ENCODE measurements at places on chromosomes 5 and 9.

DNA sequence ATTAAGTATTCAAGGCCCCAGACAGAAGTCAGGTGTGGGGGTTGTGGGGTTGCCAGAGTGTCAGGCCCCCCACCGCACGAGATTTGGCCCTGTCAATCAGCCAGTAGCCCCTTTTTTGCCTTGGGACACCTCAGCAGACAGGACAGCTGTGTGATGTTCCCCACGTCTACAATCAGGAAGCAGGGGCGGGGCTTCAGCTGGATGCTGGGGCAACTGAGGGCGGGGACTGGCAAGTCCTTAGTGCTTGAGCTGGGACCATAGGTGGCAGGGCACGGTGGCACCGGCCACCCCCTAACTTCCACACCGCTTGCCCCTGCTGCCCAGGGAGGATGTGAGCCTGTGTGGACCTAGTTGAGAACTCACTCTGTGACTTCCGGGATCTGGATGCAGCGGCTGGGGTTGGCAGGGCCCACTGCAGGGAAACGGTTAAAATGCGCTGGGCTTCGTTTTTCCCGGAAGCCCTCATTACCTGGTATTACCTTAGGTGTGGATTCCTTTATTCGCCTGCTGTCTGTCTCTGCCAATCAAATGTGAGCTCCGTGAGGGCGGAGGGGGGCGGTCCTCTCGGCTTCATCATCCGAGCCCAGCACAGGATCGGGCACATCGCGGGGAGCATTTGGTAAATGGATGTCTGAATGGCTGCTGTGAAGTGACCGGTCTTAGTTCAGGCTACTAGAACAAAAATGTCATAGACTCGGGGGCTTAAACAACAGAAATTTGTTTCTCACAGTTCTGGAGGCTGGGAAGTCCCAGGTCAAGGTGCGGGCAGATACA lies 7.5 kb upstream of the GTF3C5 start:
- no peak for DNase-seq

GRCh38 chr5:150304481-150305081 lies 1.9 kb upstream of the ARSI start:
- DNase-seq, result no peak

DNA sequence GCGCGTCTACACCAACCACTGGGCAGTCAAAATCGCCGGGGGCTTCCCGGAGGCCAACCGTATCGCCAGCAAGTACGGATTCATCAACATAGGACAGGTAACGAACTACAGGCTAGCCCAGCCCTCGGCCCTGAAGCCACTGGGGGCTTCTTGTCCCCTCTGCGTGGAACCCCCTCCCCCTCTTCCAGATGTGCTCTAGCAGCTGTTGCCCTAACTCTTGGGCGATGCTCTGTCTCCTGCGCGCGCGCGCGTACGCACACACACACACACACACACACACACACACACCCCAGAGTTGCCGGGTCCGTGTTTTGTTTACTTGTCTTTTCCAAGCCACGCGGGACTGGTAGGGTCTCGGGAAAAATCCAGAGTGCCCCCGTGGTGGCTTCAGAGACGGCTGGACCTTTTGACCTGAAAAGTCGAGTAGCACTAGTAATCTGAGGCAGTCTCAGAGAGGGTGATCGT lies 836 bp downstream of the PCSK5 start:
- DNase-seq, result no peak

DNA sequence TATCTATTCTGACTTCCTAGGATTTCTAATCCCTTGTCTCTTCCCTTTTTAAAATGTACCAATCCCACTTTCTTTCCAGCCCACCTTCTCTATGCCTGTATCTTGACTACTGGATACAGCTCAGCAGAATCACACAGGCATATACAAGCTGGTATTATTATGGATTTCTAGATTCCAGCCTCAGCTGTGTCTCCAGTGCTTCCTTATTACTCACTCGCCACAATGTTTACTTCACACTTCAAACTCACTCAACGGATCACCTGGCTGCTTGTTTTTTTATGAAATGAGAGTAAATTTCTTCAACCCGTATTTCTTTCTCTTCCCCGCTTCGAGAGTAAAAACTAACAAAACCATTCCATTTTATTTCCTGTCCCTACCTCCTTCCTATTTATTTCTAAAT lies 38.8 kb downstream of the CWC27 start:
- no peak for DNase-seq

- DNase-seq, result no peak
Measured at GRCh38 chr5:180668835-180669596, 19.6 kb upstream of the FLT4 start.

- no peak for DNase-seq
Measured at GRCh38 chr9:107807183-107807582, 317.6 kb upstream of the KLF4 start.

- no peak for DNase-seq
Measured at GRCh38 chr9:97553141-97553540, 51.7 kb downstream of the TMOD1 start.

DNA sequence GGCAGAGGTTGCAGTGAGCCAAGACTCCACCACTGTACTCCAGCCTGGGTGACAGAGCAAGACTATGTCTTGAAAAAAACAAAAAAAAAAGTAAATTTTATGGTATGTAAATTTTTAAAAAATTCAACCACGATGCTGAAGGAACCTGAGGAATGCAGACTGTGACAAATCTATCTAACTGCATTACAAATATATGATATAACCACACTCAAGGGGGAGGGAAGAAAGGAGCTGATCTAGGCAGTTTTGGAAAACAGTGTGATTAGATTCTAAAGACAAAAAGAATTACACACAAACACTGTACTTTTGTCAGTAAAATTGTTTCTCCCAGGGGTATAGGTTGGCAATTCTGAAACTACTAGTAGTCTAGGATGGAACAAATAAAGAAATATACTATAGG lies 17.0 kb downstream of the LARS1 start:
- DNase-seq, result no peak

- no peak for DNase-seq
Measured at GRCh38 chr5:18992264-18992663, 995.7 kb downstream of the CDH18 start.

GRCh38 chr5:86118542-86118941 lies 499.2 kb upstream of the COX7C start:
- no peak for DNase-seq

DNA sequence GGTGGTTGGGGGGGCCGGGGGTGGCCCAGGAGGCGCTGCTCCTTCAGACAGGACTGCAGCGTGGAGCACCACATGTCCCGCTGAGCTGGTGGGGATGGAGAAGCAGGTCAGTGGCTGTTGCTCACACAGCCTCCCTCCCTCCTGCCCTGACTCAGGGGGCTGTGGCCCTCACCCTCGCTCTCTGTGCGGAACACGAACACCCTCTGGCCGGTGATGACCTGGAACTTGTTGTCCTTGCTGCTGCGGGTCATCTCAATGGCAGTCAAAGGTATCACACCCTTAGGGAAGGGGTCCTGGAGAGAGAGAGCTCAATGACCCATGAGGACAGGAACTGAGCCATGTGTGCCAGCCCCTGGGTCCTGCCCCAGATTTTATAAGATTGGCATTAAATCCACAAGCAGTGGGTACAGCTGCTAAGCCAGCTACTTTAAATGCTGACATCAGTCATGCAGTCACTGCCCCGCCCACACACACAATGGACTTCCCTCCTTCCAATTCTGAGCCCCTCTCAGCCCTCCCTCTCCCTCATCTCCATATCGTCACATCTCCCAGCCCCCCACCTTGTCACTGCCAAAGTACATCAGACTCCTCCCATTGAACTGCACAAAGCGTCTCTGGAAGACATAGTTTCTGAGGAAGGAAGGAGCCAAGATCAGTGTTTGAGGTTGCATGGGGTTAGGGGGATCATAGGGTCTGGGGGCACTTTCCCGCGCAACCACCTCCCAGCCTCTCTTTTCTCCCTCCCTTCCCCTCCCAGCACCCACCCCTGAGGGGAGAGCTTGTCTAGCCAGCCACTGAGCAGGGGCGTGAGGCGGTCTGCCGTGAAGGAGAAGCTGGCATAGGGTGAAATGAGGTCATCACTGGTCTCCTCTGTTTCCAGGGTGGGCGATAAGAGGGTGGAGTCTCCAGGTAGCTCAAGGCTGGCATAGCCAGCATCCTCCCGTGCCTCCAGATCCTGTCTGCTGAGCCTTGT lies 8.9 kb downstream of the ARAP3 start:
- no peak for DNase-seq

DNA sequence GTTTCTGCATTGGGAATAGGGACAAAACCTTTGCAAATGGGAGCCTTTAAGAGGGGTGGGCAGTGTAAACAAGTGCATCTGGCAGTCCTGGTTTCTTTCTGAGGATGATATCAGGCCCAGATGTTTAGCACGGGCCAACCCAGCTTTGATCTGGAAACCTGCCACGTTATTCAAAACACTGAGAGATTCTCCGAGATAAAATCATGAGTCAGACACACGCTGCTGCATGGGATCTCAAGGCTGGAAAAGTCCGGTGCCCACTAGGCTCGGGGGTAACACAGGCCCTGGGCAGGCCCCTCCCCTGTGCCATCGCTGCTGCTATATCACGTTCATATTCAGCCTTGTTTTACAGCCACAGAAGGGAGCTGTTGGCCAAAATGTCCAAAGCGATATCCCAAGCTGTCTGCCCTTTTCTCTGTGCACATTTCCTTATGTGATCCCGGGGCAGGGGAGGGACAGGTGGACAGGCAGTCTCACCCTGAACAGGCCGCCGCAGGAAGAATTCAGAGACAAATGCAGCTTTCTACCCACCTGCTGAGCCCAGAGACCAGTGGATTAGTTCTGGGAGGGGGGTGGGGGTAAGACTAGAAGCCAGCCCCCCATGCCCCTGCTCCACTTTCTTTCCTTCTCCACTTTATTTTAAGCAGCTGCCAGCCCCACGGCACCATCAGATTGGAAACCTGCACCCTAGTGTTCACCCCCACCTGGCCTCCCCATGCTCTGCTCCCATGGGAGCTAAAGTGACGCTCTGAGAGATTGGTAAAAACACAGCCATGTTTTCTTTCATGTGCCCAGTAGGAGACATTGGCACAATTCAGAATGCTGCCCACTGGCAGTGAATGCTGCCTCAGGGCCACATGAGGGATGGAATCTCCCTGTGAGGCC lies 63.1 kb downstream of the TMOD1 start:
- DNase-seq, result no peak

DNA sequence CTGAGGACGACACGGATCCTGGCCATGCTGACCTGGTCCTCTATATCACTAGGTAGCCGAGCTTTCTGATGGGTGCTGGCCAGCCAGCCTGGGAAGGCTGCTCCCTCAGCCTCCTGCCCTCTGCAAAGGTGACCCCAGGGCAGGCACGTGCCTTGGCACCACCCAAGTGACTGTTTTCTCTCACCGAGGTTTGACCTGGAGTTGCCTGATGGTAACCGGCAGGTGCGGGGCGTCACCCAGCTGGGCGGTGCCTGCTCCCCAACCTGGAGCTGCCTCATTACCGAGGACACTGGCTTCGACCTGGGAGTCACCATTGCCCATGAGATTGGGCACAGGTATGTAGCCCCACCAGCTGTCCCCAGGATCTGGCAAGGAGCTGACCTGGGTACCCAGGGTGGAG lies 3.8 kb downstream of the ADAMTS13 start:
- DNase-seq, result no peak

- DNase-seq, result no peak
Measured at GRCh38 chr9:91882627-91883026, 67.4 kb downstream of the ROR2 start.

DNA sequence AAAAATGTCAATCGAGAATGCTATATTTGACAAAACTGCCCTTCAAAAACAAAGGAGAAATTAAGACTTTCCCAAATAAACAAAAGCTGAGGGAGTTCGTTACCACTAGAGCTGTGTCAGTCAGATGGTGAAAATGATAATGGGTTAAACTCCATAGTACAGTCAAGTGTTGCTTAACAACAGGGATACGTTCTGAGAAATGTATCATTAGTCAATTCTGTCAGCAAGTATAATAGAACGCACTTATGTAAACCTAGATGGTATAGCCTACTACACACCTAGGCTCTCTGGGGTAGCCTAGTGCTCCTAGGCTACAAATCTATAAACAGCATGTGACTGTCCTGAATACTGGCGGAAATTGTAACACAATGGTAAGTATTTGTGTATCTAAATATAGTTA lies 138.7 kb downstream of the DRD1 start:
- no peak for DNase-seq
